ENCODE measurements at places on chromosomes 3 and 15.

DNA sequence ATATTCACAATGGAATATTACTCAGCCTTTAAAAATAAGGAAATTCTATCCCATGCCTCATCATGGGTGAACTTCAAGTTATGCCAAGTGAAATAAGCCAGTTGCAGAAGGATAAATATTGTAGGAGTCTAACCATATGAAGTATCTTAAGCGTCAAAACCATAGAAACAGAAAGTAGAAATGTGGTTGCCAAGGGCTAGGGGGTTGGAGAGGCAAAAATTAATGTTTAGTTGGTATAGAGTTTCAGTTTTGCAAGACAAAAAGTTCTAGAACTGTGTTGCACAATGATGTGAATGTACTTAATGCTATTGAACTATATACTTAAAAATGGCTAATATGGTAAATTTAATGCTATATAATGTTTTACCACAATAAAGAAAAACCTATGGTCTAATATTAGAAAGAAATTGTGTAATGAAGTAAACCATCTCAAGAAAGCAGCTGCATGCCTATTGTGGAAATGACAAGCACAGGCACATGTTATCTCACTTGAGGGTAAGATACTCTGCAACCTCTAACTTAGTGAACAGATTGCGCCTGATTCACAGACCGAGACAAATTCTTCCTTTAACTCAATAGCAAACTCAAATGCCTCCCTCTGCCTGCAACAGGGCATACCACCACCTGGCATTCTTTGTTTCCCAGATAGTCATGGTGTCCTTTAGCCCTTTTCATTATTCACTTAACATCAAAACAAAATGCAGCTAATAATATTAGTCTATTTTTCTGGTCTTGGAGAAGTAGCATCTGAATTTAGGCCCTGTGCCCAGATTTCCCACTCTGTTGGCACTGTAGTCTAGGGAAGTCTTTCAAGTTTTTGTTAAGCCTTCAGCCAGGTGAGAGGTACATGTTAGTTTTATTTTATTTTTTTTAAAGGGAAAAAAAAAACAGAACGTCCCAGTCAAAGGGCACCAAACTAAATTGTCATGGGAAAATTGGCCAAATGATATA, 80.2 kb upstream of the ACP3 start:
- DNase-seq, result no peak

- DNase-seq, result no peak
Observed at GRCh38 chr3:183619624-183620251, 15.7 kb upstream of the KLHL24 start.

GRCh38 chr3:107124885-107125284, 252.4 kb upstream of the CCDC54 start:
- DNase-seq, result no peak

DNA sequence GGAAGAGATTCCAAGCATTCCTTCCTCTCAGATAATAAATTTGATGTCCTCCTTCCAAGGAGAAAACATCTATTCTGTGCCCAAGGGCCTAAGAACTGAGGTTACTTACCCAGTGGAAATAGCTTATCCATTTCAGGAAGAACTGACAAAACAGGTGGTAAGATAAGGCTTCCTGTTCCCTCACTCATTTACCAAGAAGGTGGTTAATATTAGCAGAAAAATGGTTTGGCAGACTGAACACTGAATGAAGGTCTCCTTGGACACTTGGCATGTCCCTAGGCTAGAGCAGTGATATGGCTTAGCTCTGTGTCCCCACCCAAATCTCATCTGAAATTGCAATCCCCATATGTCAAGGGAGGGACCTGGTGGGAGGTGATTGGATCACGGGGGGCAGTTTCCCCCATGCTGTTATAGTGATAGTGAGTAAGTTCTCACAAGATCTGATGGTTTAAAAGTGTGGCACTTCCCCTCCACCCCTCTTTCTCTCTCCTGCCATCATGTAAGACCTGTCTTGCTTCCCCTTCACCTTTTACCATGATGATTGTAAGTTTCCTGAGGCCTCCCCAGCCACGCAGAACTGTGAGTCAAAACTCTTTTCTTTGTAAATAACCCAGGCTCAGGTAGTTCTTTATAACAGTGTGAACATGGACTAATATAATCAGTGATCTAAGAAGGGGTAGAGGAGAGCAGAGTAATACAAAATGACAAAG, 127.4 kb downstream of the ST8SIA2 start:
- DNase-seq, result no peak

- no peak for DNase-seq
Observed at GRCh38 chr3:105661461-105661860, 207.4 kb downstream of the CBLB start.

DNA sequence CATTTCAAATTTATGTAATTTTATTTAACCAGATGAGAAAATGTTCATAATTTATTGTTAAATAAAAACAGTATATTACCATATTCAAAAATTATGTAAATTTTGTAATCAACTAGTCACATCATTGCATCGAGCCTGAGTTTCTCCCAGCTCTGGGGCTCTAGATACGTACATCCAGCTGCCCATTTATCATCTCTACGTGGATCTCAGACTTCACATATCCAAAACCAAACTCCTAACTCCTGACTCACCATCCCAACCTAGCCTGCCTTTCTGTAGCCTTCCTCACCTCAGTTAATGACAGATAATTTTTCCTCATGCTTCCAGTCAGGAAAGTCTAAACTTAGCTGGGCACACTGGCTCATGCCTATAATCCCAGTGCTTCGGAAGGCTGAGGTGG, 194.8 kb downstream of the SSR3 start:
- no peak for DNase-seq

DNA sequence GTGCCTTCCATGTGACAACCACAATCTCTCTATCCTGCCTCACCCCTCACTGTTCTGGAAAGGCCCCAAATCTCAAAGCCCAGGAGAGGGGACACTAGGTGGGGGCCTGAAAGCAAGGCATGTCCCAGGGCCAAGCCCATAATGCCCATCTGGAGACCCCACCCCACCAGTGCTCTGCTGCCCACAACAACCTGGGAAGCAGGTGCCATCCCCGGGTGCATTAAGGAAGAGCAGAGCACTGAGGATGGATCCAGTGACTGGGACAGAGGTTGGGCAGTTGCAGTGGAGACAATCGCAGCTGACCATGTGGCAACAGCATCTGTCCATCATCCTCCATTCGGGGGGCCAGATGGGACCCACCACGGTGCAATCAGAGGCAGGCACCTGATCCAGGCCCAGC, 106.2 kb upstream of the PRR20G start:
- DNase-seq, result no peak

DNA sequence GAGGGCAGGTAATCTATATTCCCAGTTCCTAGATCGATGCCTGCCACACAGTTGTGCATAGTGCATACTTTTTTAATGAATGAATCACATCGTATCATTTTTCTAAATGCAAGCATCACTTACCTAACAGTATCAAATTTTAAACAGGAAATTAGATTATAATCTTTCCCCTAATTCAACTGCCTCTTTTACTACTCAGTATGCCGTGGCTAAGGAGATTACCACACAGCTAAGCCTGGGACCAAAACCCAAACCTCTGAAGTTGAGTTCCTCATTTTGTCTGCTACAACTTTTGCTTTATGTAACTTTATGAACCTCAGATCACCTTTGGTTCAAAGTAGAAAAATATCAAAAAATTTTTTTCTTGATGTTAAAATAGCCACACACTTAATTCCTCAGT, 53.2 kb upstream of the FNDC3B start:
- DNase-seq, result no peak

GRCh38 chr3:127598841-127599570, 795 bp downstream of the MCM2 start:
- no peak for DNase-seq

- peak; percentile 89 for DNase-seq
Observed at GRCh38 chr15:67188551-67189218, 65.8 kb downstream of the AAGAB start.

GRCh38 chr3:21067031-21067813, 683.8 kb downstream of the ZNF385D start:
- no peak for DNase-seq

DNA sequence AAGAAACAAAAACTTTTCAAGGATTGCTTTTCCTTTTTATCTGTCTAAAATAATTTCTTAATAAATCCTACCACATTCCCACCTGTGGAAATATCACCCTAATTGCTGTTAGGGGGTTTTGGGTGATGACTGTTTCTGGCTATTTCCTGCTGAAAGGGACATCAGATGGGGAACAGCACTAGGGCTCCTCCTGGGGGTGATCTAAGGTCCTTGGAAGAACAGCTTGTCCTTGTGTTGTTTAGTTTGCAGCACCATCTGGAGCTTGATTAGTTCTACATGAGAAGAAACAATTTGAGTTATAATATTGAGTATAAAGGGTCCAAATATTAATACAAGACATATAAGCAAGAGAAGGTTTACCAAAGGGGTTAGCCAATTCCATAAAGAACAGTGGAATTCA, 18.7 kb downstream of the OR5H15 start:
- no peak for DNase-seq

GRCh38 chr3:36303286-36303685, 77.0 kb upstream of the STAC start:
- DNase-seq, result no peak

GRCh38 chr15:27036210-27036609, 65.2 kb downstream of the GABRG3 start:
- no peak for DNase-seq

DNA sequence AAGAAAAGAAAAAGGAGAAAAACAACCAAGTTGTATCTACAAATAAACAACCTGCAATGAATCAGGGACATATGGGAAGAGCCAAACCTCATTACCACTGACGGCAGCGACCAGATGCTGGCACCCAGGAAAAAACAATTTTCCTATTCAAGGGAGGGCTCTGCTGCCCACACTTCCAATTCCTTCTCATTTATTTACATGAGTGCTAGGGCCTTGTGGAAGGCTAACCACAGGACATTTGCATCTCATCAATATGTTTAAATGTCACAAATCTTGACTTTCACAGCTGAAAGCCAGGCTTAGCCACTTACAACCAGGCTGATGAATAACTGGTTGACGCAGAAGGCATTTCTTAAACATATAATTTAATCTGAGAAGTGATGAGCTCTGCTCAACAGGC, 36.0 kb downstream of the RFTN1 start:
- no peak for DNase-seq

DNA sequence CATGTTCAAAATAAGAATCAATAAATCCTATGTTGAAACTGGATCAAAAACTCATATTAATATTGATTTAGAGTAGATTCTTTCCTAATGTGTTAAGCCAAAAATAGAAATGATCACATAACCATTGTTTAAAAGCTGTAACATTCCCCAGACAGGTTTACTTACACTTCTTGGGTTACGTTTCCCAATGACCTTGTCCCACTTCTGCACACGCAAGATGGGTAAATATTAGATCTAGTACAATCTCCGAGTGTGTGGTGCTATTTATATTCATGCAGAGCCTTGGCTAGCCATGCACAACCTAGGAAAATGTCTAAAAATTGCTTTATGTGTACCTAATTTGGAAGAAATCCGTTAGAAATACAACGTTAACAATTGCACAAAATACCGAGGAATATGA, 39.6 kb downstream of the ERC2 start:
- no peak for DNase-seq

GRCh38 chr3:99662838-99663570, 24.6 kb downstream of the COL8A1 start:
- no peak for DNase-seq

DNA sequence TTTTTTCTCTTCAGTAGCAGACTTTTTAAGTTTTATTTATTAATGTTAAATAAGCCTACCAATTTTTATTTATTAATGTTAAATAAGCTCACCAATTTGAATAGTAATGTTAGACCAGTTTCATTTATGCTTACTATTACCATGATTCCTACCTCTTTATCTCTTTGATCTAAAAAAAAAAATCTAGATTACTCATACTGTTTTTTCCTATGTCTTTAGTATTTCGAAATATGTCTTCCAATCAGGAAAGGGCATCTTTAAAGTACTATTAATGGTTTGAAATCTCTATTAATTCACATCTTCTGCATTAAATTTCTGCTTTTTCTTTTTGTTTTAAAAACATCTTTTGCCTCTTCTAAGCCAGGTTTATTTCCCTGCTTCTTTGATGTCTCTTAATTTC, 27.5 kb upstream of the MAPKBP1 start:
- no peak for DNase-seq

GRCh38 chr15:84816694-84817465, at the start of gene ALPK3:
Gene ALPK3, plus strand, starts transcription at chr15:84817356. Its CDS starts 97 bp downstream, at chr15:84817453.
- DNase-seq, result peak; percentile 77

- DNase-seq, result no peak
Observed at GRCh38 chr3:16723978-16724377, 118.8 kb upstream of the DAZL start.

GRCh38 chr3:122969585-122970469, 57.7 kb downstream of the SEMA5B start:
- DNase-seq, result peak; percentile 53

- no peak for DNase-seq
Observed at GRCh38 chr3:171225708-171226107, 199.2 kb upstream of the SLC2A2 start.

GRCh38 chr3:151290673-151291072, 12.3 kb upstream of the P2RY14 start:
- DNase-seq, result no peak

- no peak for DNase-seq
Observed at GRCh38 chr15:84874981-84875699, 9.3 kb upstream of the SLC28A1 start.

GRCh38 chr15:72340366-72340765, 20.4 kb upstream of the CELF6 start:
- no peak for DNase-seq

DNA sequence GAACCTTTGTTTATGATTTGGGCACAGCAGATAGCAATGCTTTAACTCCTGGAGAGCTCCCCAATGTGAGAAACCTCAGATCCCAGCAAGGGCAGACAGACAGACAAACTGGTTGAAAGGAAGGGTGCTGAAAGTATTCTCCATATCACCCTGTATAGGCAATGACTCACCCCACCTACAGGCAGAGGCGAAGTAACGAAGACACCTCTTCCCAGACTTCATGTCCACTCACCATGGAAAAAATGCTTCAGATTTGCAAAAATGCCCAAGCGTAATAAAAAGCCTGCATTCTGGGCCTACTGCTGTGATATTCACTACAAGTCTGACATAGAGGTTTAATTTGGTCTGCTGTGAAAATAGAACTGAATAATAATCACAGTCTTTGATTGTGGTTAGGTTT, 50.5 kb downstream of the THBS1 start:
- DNase-seq, result no peak

All from left hindlimb (tissue), 1 donor.